Glutamatergic neuron (in vitro differentiated cells): ENCODE measurements at places on chromosomes 13 and 19. TPM values are rescaled to one million over a fixed set of nuclear protein-coding genes. Genes with fewer than 3 reads are reported as not detected.

The BST2 gene
- 1.4 TPM for total RNA-seq

The ZNF20 gene
- total RNA-seq: 8.1 TPM

The FRY gene
- 83.6 TPM for total RNA-seq

The ZNF846 gene
- total RNA-seq: 19.0 TPM

The NUP62 gene
- 65.4 TPM for total RNA-seq

The ZNF229 gene
- total RNA-seq: 15.2 TPM

The AKAP8 gene
- 28.9 TPM for total RNA-seq

The ZNF296 gene
- 6.3 TPM for total RNA-seq

The DCLK1 gene
- total RNA-seq: 63.9 TPM

The SIGLEC10 gene
- not detected for total RNA-seq

The C19orf53 gene
- total RNA-seq: 68.3 TPM

The MAMSTR gene
- total RNA-seq: 2.7 TPM

The ELSPBP1 gene
- not detected for total RNA-seq

The SPTBN4 gene
- 161 TPM for total RNA-seq

The RNF113B gene
- total RNA-seq: not detected

The CERS4 gene
- 27.3 TPM for total RNA-seq

The SHISA2 gene
- total RNA-seq: 34.1 TPM

The EML2 gene
- total RNA-seq: 53.2 TPM

The ATXN8OS gene
- not detected for total RNA-seq

The GJB6 gene
- total RNA-seq: not detected

The RUBCNL gene
- 1.9 TPM for total RNA-seq

The MCEMP1 gene
- not detected for total RNA-seq

The MBD3L2 gene
- 1.5 TPM for total RNA-seq

The ZNF541 gene
- not detected for total RNA-seq

The DOCK6 gene
- total RNA-seq: 260 TPM

The KIR2DL4 gene
- total RNA-seq: not detected

The SPINT2 gene
- total RNA-seq: 78.9 TPM

The GPR12 gene
- 2.5 TPM for total RNA-seq

The OR10H1 gene
- total RNA-seq: not detected

The MBD3L4 gene
- not detected for total RNA-seq

The ZNF730 gene
- 23.3 TPM for total RNA-seq

The PEX11G gene
- 2.6 TPM for total RNA-seq

The ZNF793 gene
- 19.4 TPM for total RNA-seq

The SCN1B gene
- 12.0 TPM for total RNA-seq

The RYR1 gene
- 117 TPM for total RNA-seq

The PRR36 gene
- total RNA-seq: 37.4 TPM

The SIRT6 gene
- total RNA-seq: 48.3 TPM

The PLK5 gene
- 0.69 TPM for total RNA-seq

The TPM4 gene
- 310 TPM for total RNA-seq

The GSX1 gene
- total RNA-seq: not detected

The FUT2 gene
- 0.22 TPM for total RNA-seq

The HSPH1 gene
- total RNA-seq: 114 TPM

The BRSK1 gene
- total RNA-seq: 223 TPM
